ENCODE measurements at places on chromosomes 12 and 14. TPM values are rescaled to one million over a fixed set of nuclear protein-coding genes. Genes with fewer than 3 reads are reported as not detected.

Gene C12orf76
- 20.4 TPM for total RNA-seq

Gene RPL10L
- total RNA-seq = not detected

Gene ZFHX2
- 2.5 TPM for total RNA-seq

Gene GALNT6
- 1.1 TPM for total RNA-seq

Gene PRH2
- 1.8 TPM for total RNA-seq

Gene ENDOU
- total RNA-seq = not detected

Gene RGS6
- total RNA-seq = 3.2 TPM

Gene FOXN3
- total RNA-seq = 141 TPM

Gene C12orf54
- total RNA-seq = not detected

Gene NRL
- 4.7 TPM for total RNA-seq

Gene TPPP2
- total RNA-seq = 9.4 TPM

Gene KLRB1
- 0.14 TPM for total RNA-seq

Gene MUCL1
- not detected for total RNA-seq

Gene IAPP
- not detected for total RNA-seq

Gene CLMN
- total RNA-seq = 24.6 TPM

Gene RNF212B
- not detected for total RNA-seq

Gene CLEC4D
- total RNA-seq = not detected

Gene MMAB
- total RNA-seq = 79.2 TPM

Gene CMKLR1
- 3.3 TPM for total RNA-seq

Gene CCDC38
- 0.14 TPM for total RNA-seq

Gene LTB4R2
- total RNA-seq = 27.3 TPM

Gene USP5
- 84.1 TPM for total RNA-seq

Gene SMIM41
- 7.5 TPM for total RNA-seq

Gene CCDC196
- total RNA-seq = not detected

Gene ACSS3
- total RNA-seq = 24.3 TPM

Gene OR6C2
- total RNA-seq = not detected

Gene TEX52
- 0.85 TPM for total RNA-seq

Gene LYZ
- 26.6 TPM for total RNA-seq

Gene PLCZ1
- 0.85 TPM for total RNA-seq

Gene CLEC12A
- not detected for total RNA-seq
